ENCODE measurements at places on chromosomes 5 and 9. TPM values are rescaled to one million over a fixed set of nuclear protein-coding genes. Genes with fewer than 3 reads are reported as not detected.

DNA sequence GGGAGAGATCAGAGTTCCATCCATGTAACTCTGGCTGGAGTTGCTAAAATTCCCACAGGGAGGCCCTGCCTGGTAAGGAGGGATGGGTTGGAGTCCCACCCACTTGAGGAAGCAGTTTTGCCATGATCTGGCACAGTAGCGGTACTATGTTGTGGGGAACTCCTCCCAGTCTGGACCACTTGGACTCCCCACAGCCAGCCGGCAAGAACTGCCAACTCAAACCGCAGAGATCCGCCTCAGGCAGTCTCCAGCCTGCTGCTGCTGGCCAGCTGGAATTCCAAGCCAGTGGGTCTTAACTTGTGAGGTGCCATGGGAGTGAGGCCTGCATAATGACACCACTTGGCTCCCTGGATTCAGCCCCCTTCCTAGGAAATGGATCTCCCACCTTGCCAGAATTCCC is 151.9 kb downstream of the NDUFS4 start:
- no peak for DNase-seq

GRCh38 chr5:9399094-9399493 is 146.8 kb downstream of the SEMA5A start:
- no peak for DNase-seq

DNA sequence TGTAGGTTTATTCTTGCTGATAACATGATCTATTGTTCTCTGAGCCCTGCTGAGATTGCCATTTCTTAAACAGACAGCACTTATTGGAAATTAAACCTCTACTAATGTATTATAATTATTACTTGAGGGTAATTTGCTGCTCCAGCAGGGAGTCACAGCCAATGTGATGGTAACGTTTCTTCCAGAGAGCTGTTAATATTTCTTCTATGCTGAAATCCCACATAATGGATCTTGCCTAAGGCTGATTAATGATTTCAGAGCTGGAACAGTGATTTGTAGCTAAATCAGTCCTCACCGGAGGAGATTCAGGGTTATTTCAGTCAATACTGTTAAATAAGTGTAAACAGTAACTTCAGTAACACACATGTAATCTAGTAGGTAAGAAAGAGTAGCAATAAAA is 170.1 kb downstream of the CDH12 start:
- no peak for DNase-seq

GRCh38 chr9:8621416-8621815 is 821.8 kb upstream of the DMAC1 start:
- DNase-seq: no peak

DNA sequence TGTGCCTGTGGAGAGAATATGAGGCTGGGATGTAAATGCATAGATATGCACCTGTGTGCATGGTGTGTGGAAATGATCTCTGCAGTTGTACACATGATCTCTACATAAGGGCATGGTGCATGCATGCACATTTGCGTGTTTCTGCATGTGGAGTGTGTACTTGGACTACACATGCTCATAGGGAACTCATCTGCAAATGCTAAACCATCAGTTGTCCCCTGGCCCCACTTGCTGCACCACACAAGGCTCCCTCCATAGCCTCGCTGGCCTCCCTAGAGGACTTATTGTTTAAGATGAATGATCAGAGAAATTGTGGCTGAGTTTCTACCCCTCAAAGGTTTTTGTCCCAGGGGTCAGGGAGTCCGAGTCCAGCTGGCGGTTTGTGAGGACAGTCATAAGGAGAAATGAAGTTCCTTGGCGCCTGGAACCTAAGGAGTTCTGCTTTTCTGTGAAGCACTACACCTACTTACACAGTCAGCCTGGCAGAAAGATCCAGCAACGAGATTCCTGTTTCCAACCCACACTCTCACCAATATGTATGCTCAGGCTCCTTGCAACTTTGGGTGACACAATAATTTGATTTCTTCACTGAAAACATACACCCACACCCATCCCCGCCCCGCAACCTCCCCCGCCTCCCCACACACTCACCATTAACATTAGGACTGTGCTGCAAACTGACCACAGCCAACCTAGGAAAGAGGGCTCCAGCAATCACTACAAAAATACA is 79.9 kb upstream of the CPEB4 start:
- DNase-seq: no peak

GRCh38 chr5:147348046-147348445 is 113.2 kb downstream of the STK32A start:
- no peak for DNase-seq

- peak; percentile 94 for DNase-seq
Observed at GRCh38 chr9:91424403-91425176, 958 bp upstream of the NFIL3 start.

- no peak for DNase-seq
Observed at GRCh38 chr5:131364507-131365050, 100.7 kb downstream of the CDC42SE2 start.

DNA sequence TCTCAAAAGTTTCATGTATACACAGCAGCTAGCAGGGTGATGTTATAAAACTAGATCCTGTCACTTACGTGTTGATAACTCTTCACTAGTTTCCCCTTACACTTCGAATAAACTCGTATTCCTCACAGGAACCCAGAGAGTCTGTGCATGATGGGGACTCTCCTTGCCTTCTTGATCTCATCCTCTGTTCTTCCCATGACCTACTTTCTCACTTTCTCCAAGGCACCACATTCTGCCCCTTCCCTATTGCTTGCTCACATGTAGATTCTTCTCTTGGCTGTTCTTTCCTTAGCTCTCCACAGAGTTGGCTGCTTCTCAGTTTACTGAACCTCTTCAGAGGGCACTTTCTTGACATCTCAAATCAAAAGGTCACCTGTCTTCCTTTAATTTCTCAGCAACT is 1.2 kb upstream of the AOPEP start:
- no peak for DNase-seq

- DNase-seq: no peak
Observed at GRCh38 chr5:72206994-72207393, 99.7 kb downstream of the MAP1B start.

GRCh38 chr9:137055385-137056364 is 1.8 kb upstream of the ENTPD2 start:
- DNase-seq: peak; percentile 96

DNA sequence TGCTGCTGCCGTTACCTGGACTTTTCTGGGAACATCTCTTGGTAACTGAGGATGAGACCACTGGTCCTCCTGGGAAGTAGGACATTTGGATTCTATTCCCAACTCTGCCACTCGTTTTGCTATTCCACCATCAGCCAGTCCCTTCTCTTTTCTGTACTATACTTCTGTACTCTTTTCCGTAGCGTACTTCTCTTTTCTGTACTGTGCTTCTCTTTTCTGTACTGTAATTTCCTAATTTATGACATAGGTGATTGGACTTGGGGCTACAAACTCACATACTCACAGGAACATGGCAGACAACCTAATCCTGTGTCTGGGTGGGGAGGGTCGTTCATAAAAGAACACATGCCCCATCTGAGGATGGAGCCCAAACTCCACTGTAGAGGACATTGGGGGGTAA is 335.3 kb upstream of the PANK3 start:
- DNase-seq: no peak

GRCh38 chr5:74957906-74958305 is 91.7 kb upstream of the FAM169A start:
- DNase-seq: no peak

DNA sequence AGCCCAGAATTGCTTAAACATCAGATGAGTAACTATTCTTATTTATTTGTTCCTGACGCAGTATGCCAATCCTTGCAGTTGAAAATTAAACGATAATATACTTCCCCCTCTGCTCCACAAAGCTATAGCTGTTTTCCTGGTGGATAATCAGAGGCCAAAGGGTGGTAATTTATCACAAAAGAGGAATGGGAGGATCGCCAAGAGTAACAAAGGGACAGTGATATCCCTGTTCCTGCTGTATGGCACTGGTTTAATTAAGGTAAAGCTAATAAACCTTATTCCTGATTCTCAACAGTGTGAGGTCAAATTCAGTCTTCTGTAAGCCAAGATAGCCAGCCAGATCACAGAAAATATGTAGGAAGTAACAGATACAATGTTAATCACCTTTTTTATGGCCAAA is 33.4 kb upstream of the PTGER4 start:
- DNase-seq: no peak

DNA sequence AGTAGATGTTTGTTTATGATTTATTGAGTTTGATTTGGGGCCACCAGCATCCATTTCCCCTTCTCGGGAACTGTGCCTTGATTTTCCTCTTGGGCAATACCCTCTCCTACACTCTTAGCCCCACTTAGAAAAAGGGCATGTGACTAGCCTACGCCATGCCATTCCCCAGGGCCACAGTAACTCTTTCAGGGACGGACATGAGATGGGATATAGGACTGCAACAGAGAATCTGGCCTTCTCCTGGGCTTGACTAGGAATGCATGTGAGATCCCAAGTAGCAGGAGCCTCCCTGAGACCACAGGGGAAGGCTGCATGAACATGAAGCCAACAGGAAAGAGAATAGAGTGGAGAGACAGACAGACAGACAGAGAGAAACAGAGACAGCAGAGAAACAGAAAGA is 30.7 kb upstream of the SPARC start:
- DNase-seq: no peak

- no peak for DNase-seq
Observed at GRCh38 chr9:121359351-121360294, 10.4 kb downstream of the STOM start.

DNA sequence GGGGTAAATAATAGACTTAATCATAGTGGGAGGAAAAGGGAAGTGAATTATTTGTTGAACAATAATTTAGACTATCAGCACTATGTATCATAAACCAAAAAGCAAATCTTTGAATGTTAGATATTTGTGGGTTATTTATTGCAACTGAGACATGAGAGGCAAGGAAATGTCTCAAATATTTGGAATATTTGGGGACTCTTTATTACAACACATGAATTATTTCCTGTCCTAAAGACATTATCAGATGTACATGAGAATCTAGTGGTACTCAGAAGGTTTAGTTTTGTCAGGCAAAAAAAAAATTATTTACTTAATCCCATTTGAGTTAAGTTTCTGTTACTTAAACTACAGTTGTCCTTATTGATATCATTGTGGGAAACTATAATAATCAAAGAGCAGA is 91.1 kb downstream of the TLR4 start:
- no peak for DNase-seq

DNA sequence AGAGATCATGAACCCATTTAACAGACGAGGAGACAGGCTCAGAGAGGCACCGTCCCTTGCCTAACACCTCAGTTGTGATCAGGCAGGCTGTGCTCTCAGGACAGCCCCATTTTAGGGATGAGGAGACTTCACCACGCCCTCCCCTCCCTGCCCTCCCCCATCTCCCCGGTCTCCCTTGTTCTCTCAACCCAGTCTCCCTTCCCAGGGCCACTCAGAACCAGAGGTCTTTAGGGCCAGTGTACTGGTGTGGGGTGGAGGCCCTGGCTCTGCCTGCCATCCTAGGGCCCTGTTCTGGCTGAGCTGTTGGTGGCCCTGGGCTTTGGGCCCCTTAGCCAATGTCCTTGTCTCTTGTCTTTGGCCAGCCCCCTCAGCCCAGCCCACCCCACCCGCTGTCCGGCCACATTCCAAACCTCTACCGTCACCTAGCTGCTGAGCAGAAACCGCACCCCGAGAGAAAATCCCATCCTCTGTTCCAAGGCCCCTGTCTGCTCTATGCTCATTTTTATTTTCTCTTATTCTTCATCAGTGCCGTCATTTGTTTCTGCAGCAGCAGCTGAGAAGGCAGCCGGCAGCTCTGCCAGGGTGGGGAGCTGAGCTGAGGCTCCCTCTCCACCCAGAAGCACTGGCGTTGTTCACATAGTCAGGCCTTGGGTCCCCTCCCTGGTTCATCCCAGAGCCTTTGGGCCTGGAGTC is 33.9 kb downstream of the OLFML2A start:
- no peak for DNase-seq

- peak; percentile 50 for DNase-seq
Observed at GRCh38 chr9:16726718-16727451, 143.6 kb downstream of the BNC2 start.

- no peak for DNase-seq
Observed at GRCh38 chr5:73818357-73818756, 192.4 kb downstream of the ARHGEF28 start.

GRCh38 chr5:17315710-17316221 is 98.3 kb downstream of the BASP1 start:
- no peak for DNase-seq

DNA sequence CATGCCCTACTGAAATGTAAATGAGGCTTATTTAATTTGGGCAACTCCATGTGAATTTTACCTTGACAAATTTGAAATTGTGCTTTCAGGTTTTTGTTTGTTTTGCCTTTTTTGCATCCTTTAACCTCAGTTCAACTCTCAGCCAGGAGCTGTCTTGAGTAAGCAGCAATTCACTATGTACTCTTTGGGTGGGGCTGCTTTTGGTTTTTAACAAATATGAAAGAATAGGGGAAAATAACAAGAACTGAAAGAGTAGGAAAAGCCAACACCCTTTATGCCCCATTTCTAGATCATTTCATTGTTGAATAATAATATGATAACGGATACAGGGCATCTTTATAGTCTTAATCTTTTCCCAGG is 192.0 kb downstream of the ARHGAP26 start:
- DNase-seq: no peak

GRCh38 chr9:124357721-124358361 is 57.4 kb downstream of the PSMB7 start:
- no peak for DNase-seq

DNA sequence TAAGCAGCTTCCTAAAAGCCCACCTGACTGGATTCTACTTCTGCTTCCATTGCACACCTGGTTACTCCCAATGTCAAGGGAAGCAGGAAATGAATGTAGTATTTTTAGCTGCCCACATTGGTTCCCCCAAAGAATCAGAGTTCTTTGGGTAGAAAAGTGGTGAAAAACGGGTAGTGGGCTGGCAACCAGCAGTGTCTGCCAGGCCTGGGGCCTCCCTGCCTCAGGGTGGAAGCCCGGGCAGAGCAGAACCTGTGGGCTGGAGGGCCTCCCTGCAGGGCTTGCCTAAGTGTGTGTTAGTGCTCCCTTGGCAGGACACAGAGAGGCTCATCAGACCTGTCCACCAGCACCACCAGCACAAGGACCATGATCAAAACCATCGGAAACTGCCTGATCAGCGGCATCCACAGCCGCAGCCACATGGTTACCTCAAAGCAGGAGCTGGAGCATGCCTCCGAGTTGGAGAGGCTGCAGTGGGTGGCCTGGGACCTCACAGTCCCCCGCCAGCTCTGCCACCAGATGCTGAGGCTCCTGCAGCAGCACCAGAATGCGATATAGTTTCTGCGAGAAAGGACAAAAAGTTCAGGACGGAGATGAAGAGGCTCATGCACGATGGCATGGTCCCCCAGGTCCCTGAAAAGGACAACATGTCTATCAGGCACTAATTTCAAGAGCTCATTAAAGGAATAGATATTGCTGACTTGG is 72.2 kb downstream of the PTPDC1 start:
- DNase-seq: no peak

GRCh38 chr5:125117566-125117965 is 371.1 kb upstream of the ZNF608 start:
- DNase-seq: no peak

- no peak for DNase-seq
Observed at GRCh38 chr5:95780597-95780996, 41.9 kb downstream of the GLRX start.

F12 gene
- 518 TPM for total RNA-seq

ADCY2 gene
- total RNA-seq: not detected

PTTG1 gene
- 5.9 TPM for total RNA-seq

FOXD4L6 gene
- not detected for total RNA-seq

STKLD1 gene
- 0.81 TPM for total RNA-seq

INSL6 gene
- total RNA-seq: not detected

COL5A1 gene
- 4.8 TPM for total RNA-seq

CRHBP gene
- total RNA-seq: 35.9 TPM

TMC1 gene
- not detected for total RNA-seq

C9orf50 gene
- total RNA-seq: not detected

TLE1 gene
- 33.5 TPM for total RNA-seq

SH3TC2 gene
- total RNA-seq: 0.49 TPM

PCDHB12 gene
- total RNA-seq: 0.33 TPM

PDE6A gene
- total RNA-seq: not detected

FCN2 gene
- 90.2 TPM for total RNA-seq

C5orf52 gene
- total RNA-seq: not detected

TAF7 gene
- 20.7 TPM for total RNA-seq

All from right lobe of liver (tissue), 6 donors.